ENCODE measurements at places on chromosomes 1 and 21.

DNA sequence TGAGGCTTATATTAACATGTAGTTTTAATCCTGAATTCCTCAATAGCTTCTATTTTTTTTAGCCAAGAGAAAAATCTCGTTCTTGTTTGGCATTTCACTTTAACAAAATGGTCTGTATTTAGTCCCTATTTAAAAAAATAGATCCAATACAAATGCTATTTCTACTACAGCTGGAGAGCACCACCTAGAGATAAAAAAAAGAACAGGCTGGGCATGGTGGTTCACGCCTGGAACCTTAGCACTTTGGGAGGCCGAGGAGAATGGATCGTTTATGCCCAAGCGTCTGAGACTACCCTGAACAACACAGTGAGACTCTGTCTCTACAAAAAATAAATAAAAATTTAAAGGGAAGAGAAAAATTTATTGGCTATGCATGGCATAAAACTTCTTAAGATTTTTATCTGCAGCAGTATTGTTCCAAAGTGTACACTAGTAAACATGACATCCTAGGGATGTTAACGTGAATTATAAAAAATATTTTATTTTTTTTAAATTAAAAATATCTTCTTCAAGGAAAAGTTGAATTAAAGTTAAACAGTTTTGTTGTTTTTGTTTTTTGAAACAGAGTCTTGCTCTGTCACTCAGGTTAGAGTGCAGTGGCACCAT, 4.4 kb downstream of the ST7L start:
- DNase-seq, result no peak

GRCh38 chr1:225928186-225929175, 4.4 kb upstream of the PYCR2 start:
- DNase-seq, result no peak

GRCh38 chr1:7425771-7426170, 345.3 kb upstream of the VAMP3 start:
- DNase-seq, result no peak

DNA sequence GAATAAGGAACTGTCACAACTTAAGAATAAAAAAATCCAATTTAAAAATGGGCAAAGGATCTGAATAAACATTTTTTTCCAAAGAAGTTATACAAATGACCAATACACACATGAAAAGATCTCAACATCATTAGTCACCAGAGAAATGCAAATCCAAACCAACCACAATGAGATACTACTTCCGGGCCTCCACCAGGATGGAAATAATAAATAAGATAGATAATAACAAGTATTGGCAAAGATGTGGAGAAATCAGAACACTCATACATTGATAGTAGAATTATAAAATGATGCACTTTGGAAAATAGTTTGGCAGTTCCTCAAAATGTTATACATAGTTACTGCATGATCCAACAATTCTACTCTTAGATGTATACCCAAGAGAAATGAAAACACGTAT, 18.7 kb downstream of the ZSWIM5 start:
- no peak for DNase-seq

- no peak for DNase-seq
Measured at GRCh38 chr1:247184254-247184653, 12.4 kb upstream of the ZNF124 start.

DNA sequence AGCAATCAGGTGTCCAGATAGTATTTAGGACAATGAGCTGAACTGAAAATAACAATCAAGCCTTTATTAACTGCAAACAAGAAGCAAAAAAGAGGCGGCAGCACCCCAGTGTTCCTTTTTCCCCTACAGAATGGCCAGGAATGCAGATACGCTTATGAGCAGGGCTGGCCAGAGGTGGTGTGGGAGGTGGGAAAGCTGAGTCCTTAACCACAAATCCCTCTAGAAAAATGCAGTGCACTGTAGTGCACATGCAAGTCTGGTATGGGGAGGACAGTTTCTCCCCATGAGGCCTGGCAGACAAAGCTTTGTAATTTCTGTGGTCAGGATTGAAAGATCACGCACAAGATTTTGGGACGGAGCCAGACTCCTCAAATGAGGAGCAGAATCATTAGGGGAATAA, 10.7 kb upstream of the IFNAR1 start:
- DNase-seq, result no peak

DNA sequence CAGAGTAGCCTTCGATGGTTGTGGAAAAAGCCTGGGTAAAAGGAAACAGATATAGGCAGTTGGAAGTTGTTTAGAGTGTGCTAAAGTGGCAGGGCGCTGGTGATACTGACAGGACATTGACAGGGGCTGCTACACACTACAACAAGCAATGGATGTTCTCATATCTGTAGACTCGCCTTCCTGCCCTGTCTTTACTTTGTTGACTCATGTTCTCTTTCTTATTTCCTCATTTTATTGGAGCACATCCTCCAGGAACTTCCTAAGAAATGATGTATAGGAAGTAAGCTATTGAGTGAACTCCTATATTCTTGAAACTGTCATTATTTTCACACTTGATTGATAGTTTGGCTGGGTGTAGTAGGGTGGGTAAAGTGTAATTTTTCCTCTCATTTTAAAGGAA, 51.0 kb downstream of the C4BPA start:
- DNase-seq, result no peak

GRCh38 chr1:22088331-22088730, 35.8 kb downstream of the CDC42 start:
- DNase-seq, result no peak

All from activated CD4-positive, alpha-beta T cell treated with anti-CD3 and anti-CD28 coated beads for 1 hour (primary cell).